Activated CD4-positive, alpha-beta T cell treated with anti-CD3 and anti-CD28 coated beads for 36 hours (primary cell): ENCODE measurements at places on chromosomes 11 and 22. TPM values are rescaled to one million over a fixed set of nuclear protein-coding genes. Genes with fewer than 3 reads are reported as not detected.

Gene CCDC116
- 0.33 TPM for total RNA-seq

Gene SLC35F2
- 24.5 TPM for total RNA-seq

Gene CLCF1
- total RNA-seq = 0.27 TPM

Gene MUC5AC
- not detected for total RNA-seq

Gene CABP7
- total RNA-seq = not detected

Gene RTN4R
- 2.2 TPM for total RNA-seq

Gene APOBEC3H
- 7.3 TPM for total RNA-seq

Gene SLC22A12
- total RNA-seq = not detected

Gene NCR3LG1
- 0.80 TPM for total RNA-seq

Gene RAB6A
- total RNA-seq = 57.9 TPM

Gene BBOX1
- total RNA-seq = not detected

DNA sequence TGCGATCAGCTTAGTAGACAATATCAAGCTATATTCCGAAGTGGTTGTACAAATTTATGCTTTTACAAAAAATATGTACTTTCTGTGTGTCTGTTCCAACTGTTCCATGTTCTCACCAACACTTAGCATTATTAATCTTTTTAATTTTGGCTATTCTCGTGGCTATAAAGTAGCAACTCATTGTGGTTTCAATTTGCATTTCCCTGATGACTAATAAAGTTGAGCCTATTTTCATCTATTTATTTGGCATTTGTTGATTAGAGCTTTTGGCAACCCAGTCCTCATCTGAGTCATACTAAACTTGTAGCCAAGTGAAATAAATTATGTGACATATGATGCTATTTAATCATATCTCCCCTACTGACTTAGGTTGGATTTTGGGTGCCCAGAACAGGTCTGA lies 115.9 kb downstream of the FBXO7 start:
- H3K36me3 ChIP-seq = no peaks in the 10 kb centered on the region
- H3K4me1 ChIP-seq = no peaks in the 10 kb centered on the region
- H3K4me3 ChIP-seq = no peak overlapping the region
- H3K27ac ChIP-seq = no peak overlapping the region
- DNase-seq = no peak

DNA sequence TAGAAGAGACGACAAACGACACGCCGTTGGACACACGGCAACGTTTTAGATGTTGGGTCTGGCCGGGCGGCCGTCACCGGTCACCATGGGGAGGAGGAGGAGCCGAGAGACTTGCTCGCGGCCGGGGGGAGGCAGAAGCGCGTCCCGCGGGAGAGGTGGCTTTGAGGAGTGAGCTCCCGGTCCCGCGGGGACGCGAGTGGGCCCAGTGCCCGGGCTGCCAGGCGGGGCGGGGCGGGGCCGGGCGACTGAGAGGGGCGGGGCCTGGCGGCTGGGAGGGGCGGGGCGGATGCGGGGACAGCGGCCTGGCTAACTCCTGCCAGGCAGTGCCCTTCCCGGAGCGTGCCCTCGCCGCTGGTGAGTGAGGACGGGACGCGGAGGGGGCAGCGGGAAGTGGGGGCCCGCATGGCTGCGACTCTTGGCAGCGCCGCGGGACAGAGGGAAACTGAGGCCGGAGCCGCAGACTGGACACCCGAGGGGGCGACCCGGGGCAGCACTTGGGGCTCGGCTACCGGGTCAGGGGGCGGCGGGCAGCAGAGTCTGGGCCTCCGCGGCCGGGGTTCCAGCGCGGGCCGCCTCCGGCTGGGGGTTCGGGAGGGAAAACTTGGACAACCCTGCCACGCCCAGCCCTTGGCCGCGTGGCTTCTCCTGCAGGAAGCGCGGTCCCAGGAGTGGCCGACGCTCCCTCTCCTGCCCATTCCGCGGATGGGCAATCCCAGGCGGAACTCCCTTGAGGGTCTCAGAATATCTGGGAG lies at the start of gene TSPO:
TSPO (plus strand) TSS at position 309 of the 752 bp plus-strand sequence. CDS start 7,680 bp downstream, outside the sequence.
- H3K4me1 ChIP-seq = peaks cover 35% of the 10 kb centered on the region
- H3K36me3 ChIP-seq = peaks cover 2% of the 10 kb centered on the region
- no peaks in the 10 kb centered on the region for H3K27me3 ChIP-seq
- peak within 1 kb of the TSS; percentile 90 for H3K27ac ChIP-seq
- DNase-seq = peak; percentile 81

DNA sequence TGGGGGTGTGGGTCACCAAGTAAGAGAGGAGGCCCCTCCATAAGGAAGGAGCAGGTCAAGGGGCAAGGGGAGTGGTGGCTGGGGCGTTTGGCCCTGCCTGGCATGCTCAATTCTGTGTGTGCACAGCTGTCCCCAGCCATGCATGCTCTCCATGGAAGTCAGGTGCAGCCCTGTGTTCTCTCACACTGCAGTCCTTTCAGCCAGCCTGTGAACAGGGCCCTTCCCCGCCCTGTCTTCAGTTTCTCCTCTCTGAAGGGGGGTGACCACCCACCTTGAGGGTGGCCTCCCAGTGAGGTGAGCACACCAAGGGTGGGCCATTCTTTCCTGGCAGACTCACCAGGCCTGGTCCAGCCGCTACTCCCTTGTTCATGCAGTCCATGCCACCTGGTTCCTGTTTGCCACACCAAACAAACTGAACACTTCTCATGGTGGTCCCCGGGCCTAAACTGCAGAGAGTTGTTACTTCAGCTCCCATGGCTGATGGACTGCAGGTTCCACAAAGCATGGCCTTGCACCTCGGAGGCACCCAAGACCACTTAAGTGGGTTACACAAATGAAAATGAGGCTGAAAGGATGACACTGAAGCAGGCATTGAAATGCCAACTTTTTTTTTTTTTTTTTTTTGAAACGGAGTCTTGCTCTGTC lies 1.7 kb upstream of the CHCHD10 start:
- H3K4me1 ChIP-seq = peaks cover 25% of the 10 kb centered on the region
- H3K36me3 ChIP-seq = peaks cover 12% of the 10 kb centered on the region

DNA sequence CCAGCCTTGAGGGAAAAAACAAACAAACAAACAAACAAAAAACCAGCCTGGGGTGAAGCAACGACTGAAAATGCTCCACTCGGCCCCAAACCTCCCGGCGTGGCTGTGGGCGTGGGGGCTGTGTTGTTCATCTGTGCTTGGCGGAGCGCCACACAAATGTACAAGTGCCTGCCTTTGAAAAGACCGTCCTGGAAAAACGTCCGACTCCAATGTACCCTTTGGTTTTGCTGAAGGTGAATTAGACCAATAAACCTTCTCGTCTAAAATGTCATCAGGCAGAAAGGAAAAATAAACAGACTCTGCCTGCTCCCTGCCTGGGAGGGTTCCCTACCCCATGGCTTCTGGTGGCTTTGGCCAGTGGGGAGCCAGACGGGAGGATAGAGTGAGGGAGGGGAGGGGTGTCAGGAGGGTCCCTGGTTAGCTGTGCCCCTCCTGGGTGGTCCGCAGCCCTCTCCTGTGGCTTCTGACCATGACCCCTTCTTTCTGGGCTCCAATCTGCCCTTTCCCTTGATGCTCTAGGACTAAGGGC lies 93.9 kb downstream of the TRMU start:
- no peaks in the 10 kb centered on the region for H3K36me3 ChIP-seq
- H3K27ac ChIP-seq = no peak overlapping the region
- no peak overlapping the region for H3K4me3 ChIP-seq
- peaks cover 15% of the 10 kb centered on the region for H3K4me1 ChIP-seq
- no peaks in the 10 kb centered on the region for H3K27me3 ChIP-seq
- no peak for DNase-seq

- no peak overlapping the region for H3K4me3 ChIP-seq
- no peak overlapping the region for H3K27ac ChIP-seq
- DNase-seq = no peak
- peaks cover 16% of the 10 kb centered on the region for H3K36me3 ChIP-seq
These were observed 11.1 kb upstream of the ST3GAL4 start for GRCh38 chr11:126344141-126345080.

- no peak overlapping the region for H3K4me3 ChIP-seq
- H3K36me3 ChIP-seq = no peaks in the 10 kb centered on the region
- H3K4me1 ChIP-seq = no peaks in the 10 kb centered on the region
These were observed 16.0 kb downstream of the FZD4 start for GRCh38 chr11:86938900-86939880.

DNA sequence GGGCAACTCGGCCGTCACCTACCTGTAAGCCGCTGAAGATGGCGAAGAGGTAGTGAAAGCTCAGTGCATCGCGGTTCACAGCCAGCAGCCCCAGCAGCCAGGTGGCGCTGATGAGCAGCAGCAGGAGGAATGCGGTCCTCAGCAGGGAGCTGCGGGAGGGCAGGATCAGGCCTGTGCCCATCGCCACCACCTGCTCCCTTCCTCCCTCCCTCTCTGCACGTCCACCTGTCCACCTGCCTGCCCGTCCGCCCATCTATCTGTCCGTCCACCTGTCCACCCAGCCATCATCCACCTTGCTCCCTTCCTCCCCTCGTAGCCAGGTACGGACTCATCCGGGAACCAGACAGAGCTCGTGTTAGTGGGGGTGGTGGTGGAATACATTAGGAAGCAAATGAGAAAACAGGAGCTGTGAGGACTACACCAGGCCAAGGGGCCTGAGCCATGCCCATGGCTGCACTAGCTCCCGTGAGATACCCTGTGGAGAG lies 32.2 kb downstream of the TRMU start:
- no peaks in the 10 kb centered on the region for H3K27me3 ChIP-seq
- no peak overlapping the region for H3K27ac ChIP-seq
- peaks cover 21% of the 10 kb centered on the region for H3K4me1 ChIP-seq
- no peak overlapping the region for H3K4me3 ChIP-seq

DNA sequence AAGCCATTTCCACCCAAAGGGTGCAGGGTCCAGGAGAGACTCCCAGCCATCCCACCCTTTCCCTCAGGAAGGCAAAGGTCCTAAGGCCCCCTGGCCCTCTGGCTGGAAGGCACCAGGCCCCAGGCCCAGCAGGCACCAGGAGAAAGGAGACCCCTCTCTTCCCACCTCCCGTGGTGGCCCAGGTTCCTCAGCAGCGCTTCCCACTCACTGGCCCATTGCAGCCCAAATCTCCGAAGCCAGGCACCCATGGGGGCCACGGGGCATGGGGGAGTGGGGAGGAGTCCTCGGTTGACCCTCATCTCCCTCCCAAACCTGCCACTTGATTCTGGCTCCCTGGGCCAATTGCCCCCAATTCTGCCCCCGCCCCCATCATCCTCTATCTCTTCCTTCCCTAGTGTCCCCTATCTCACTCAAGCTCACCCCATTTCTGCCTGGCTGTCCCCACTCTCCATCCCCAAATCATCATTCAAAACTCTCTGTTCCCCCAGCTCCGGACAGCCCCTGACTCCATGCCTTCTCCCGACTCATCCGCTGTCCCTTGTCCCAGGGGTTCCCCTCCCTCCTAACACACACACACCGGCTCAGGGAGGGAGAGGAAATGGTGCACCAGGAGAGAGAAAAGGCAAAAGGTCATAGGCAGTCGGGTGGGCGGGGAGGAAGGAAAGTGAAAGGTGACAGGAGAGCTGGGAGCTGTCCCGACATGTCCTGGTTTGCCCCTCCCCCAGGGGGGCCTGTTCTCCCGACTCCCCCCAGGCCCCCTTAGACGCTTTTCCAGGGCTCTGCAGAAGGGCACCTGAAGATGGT lies 1.2 kb downstream of the LIF start:
- H3K27me3 ChIP-seq = no peaks in the 10 kb centered on the region
- peak overlapping the region; percentile 97 for H3K27ac ChIP-seq

GRCh38 chr11:128294001-128294670 lies 293.2 kb downstream of the ETS1 start:
- H3K4me1 ChIP-seq = peaks cover 96% of the 10 kb centered on the region
- H3K4me3 ChIP-seq = no peak overlapping the region
- no peaks in the 10 kb centered on the region for H3K27me3 ChIP-seq
- peak; percentile 53 for DNase-seq
- H3K36me3 ChIP-seq = peaks cover 26% of the 10 kb centered on the region

GRCh38 chr11:121431820-121432526 lies 20.1 kb upstream of the SORL1 start:
- H3K36me3 ChIP-seq = peaks cover 1% of the 10 kb centered on the region
- H3K4me3 ChIP-seq = no peak overlapping the region
- no peak for DNase-seq
- H3K27ac ChIP-seq = peak overlapping the region; percentile 76
- H3K4me1 ChIP-seq = peaks cover 41% of the 10 kb centered on the region

GRCh38 chr11:3942956-3943497 lies 87.6 kb downstream of the STIM1 start:
- H3K27me3 ChIP-seq = no peaks in the 10 kb centered on the region
- H3K27ac ChIP-seq = peak overlapping the region; percentile 81
- H3K36me3 ChIP-seq = peaks cover 29% of the 10 kb centered on the region
- DNase-seq = no peak
- H3K4me3 ChIP-seq = no peak overlapping the region

- DNase-seq = no peak
- no peaks in the 10 kb centered on the region for H3K27me3 ChIP-seq
- no peak overlapping the region for H3K4me3 ChIP-seq
- H3K36me3 ChIP-seq = no peaks in the 10 kb centered on the region
- H3K4me1 ChIP-seq = peaks cover 10% of the 10 kb centered on the region
- H3K27ac ChIP-seq = no peak overlapping the region
These were observed 6.3 kb downstream of the CCDC34 start for GRCh38 chr11:27356624-27357222.
